Heart left ventricle (tissue), 16 donors: ENCODE measurements at places on chromosomes 7 and 10. TPM values are rescaled to one million over a fixed set of nuclear protein-coding genes. Genes with fewer than 3 reads are reported as not detected.

The HOXA1 gene
- not detected for polyA plus RNA-seq

The MEIG1 gene
- not detected for polyA plus RNA-seq

The KIFBP gene
- 21.4 TPM for polyA plus RNA-seq

The NKX6-2 gene
- polyA plus RNA-seq = 0.03 TPM

The MYO1G gene
- polyA plus RNA-seq = 1.4 TPM

The SAP25 gene
- 0.65 TPM for polyA plus RNA-seq

The KNDC1 gene
- polyA plus RNA-seq = not detected

The CHRM2 gene
- polyA plus RNA-seq = 25.9 TPM

The PPP1R3A gene
- 17.2 TPM for polyA plus RNA-seq

The C10orf105 gene
- 0.08 TPM for polyA plus RNA-seq

The MLXIPL gene
- 5.4 TPM for polyA plus RNA-seq
